ENCODE measurements at places on chromosomes 7 and 10.

- no peak for DNase-seq
These were observed 399.8 kb downstream of the HTR7 start for GRCh38 chr10:90458054-90458453.

DNA sequence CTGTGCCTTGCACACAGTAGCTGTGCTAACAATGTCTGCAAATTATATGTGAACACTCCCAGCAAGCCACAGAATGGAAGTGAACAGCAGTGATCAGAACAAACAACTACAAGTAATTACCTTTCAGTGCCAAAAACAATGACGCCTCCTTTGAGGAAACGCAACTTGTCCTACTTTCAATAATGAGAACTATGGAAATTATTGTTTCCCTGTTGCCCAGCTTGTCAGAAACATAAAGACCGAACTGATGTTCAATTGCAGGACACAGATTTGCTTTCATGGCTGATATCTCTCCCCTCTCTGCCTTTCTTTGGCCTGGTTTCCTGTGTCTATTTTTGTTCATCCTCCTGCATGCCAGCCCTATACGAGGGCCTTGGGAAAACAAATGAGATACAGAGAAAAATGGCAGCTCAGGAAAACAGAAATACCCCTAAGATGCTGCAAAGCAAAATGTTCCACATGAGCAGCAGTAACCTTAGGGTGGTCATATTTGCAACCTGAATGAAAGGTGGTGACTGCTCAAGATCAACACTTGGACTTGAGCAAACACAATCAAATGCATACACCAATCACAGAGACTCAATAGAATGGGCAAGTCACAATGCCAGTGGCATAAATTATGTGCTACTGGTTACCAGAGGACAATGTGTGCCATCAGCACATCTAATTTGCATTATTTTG is 26.8 kb downstream of the COBL start:
- DNase-seq: no peak

DNA sequence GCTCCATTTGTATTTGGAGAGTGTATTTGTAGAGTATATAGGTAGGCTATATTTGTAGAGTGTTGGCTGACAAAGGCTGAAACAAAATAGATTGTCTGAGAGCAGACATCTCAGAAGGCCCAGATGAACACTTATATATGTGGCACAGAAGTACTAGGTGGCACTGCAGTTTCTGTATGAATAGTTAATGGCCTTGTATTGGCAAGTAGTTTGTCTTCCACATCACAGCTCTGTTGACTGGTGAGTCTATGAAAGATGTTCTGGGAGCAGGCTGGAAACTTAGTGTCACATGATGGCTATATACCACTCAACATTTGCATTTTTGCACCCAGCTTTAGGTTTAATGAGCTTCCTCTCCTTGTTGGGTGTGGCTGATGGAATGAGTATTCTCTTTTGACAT is 51.9 kb downstream of the CCNY start:
- DNase-seq: no peak

- no peak for DNase-seq
These were observed 248.7 kb downstream of the GPR37 start for GRCh38 chr7:124516911-124517310.

GRCh38 chr10:89651916-89652573 is 7.0 kb upstream of the PANK1 start:
- DNase-seq: no peak

GRCh38 chr7:12385364-12385786 is 18.3 kb downstream of the VWDE start:
- DNase-seq: no peak

DNA sequence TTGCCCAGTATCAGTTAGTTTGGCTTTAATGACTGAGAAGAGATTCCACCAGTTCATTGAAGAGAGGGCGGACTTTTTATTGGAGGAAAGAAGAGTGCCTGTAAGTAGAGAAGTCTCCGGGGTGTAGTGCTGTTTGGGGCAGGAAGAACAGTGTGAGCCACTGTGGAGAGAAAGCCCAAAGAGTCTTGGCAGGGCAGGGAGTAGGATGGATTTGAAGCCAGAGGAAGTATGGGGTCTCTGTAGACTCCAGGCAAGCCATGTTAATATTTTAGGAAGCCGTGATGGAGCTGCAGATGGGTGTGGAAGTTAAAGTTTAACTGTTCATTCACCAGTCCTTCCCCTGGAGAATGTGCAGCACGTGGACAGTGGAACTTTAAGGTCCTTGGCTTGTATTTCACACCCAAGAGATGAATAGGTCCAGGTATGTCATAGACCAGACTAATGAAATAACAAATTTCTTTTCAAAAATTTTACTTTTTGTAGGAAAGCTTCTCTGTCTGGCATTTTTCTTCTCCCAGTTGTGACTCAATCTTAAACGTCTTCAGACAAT is 54.1 kb downstream of the TCF7L2 start:
- no peak for DNase-seq

- DNase-seq: no peak
These were observed 63.9 kb upstream of the CACNA2D1 start for GRCh38 chr7:82507365-82507975.

DNA sequence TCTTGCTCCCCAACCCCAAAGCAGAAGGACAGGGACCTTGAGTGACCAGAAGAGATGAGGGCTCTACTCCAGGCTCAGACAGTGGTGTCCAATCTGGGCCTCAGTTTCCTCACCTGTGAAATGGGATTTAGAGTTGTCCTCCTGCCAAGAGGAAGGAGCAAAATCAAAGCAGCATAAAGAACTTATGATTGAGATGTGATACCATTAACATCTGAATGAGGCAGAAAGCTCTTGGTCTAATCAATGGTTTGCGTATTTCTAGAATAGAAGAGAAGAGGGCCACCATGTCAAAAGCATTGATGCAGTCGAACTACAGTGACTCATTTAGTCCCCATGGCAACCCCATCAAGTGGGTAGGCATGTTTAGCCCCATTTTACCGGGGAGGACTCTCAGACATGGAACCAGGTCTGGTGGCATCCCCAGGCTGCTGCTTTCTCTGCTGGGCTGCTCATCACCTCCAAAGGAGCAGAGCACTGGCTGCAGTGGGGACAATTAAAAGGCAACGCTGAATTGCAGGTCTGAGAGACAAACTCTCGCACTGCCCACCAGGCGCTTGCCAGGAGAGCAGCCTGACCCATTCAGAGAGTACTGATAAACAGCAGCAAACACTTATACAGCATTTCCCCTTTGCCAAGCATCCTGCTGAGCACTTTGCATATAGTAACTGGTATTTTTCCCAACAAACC is 175.9 kb downstream of the NEURL1 start:
- DNase-seq: no peak

DNA sequence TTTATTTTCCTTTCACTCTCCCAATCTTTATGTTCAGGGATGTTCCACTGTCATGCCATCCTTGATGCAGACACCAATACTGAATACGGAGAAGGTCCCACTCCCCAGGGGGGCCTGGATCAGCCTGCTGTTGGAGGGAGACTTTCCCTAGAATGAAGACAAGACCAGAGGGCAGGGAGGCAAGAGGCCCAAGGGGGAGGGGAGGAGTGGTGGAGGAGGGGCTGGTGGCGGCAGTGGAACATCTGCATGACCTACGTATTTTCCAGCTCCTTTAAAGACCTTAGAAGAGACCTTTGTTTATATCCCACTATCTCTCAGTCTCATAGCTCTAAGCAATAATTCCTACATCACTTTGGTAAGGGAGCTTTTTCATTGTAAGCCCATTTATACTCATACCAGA is 183.0 kb downstream of the HECW1 start:
- DNase-seq: no peak

- no peak for DNase-seq
These were observed 588 bp downstream of the GLI3 start for GRCh38 chr7:42236266-42236975.

DNA sequence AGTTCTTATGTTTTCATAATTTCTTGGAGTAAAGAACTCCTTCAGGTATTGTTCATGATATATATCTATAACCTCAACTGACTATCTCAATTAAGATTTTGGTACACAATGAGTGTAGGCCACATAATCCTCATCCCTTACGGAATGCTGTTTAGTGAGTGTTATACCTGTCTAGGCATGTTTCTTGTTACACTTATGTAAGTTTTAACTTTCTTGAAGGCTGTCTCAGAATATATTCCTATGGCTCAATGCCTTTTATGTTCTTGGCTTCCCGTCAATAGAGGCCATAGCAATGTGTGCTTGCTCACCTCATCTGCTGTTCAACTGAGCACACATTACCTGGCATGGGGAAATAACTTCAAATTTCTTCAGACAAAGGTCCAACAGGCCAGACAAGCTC is 185.1 kb downstream of the CTTNBP2 start:
- DNase-seq: no peak

DNA sequence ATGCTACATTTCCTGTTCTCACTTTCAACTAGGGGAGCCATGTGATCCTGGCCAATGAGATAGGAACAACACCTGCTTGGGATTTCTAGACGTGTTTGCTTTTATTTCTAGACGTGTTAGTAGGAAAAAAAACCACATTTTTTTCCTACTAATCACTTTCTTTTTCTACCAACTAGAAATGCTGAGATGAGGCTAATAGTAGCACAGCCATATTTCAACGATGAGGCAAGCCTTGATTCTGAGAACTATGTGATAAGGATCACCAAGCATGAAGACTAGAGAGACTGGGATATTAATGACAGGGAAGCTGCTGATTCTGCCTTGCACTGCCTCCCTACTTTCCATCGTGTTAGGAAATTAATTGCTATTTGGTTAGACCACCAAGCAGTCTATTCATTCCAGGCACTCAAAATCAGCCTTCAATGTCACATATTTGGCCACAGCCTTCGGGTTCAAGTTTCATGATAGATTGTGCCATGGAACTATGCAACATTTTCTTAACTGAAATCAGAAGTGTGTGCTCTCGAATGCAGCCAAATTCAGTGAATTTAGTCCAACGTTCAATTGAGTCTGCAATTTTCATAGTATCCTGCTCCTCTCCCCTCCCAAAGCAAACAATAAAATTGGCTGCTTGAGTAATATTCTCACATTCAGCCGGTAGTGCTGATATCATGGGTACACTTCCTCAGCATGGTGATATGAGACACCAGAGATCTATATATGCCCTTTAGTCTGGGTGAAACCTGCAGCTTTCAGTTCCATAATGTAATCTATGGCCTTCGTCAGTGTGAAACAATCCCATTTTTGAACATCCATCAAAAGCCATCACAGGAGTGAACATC is 98.1 kb downstream of the GPR37 start:
- no peak for DNase-seq

GRCh38 chr10:100496567-100496966 is 23.1 kb downstream of the SEC31B start:
- DNase-seq: no peak

All from activated naive CD4-positive, alpha-beta T cell (primary cell).